Activated T-cell treated with anti-CD3 and anti-CD28 coated beads, Interleukin-2, amount 50 U/mL, for 72 hours (primary cell): ENCODE measurements at places on chromosomes 7 and 10. TPM values are rescaled to one million over a fixed set of nuclear protein-coding genes. Genes with fewer than 3 reads are reported as not detected.

DNA sequence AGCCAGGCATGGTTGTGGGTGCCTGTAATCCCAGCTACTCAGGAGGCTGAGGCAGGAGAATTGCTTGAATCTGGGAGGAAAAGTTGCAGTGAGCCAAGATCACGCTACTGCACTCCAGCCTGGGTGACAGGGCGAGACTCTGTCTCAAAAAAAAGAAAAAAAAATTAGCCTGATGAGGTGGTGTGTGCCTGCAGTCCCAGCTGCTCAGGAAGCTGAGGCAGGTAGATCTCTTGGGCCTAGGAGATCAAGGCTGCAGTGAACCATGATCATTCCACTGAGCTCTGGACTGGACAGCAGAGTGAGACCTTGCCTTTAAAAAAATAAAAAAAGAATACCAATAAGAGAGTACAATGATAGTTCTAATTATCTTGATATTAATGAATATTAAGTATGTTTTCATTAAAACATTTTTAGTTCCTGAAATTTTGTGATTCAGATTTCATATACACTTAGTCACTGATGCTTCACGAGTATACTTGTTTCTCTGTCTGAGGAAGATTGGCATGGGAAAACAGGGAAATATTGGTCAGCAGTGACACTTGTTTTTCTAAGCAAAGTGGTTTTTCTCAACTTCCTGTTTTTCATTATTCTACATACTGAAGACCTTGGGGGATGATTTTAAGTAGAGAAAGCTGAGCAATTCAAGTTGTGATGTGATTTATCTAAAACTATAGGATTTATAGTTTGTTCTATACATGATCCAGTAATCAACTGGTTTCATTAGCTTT lies 76.8 kb downstream of the ADK start:
- H3K27ac ChIP-seq: peak overlapping the region; percentile 97
- no peaks in the 10 kb centered on the region for H3K27me3 ChIP-seq
- H3K4me1 ChIP-seq: peaks cover 34% of the 10 kb centered on the region
- H3K4me3 ChIP-seq: no peak overlapping the region

DNA sequence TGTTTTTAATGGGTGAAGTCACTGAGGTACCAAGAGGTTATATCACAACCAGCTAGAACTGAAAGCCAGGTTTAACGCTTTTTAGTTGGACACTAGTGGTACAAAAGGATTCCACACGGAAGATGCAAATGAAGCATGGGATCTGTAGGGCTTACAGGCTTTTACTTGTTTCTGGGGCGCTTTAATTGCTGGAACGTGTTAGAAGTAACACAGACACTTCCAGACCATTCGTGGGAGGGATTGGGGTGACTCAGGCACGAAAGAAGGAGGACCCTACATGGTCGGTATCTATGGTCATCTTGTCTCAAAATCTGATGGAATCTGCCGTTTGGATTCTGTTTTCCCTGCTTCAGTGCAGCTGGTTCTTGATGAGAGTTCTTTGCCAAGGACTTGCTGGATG lies 1.0 kb downstream of the YKT6 start:
- peak overlapping the region; percentile 39 for H3K27ac ChIP-seq
- H3K36me3 ChIP-seq: peaks cover 4% of the 10 kb centered on the region
- peaks cover 30% of the 10 kb centered on the region for H3K4me1 ChIP-seq

DNA sequence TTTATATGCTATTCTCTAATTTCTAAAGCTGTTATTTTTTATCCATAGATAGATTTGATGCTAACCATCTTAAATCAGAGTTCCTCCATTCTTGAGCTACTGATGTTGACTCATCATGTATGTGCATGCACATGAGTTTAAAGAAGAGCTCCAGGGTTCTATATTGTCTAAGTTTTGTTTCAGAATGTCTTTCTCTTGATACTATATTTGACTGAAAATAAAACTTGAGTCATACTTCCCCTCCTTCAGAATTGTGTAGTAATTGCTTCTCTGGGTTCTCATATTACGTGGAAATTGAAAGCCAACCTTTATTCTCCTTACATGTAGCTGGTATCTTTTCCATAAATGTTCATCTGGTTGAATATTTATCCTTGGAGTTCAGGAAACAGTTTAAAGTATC lies 89.4 kb downstream of the LRRTM3 start:
- no peaks in the 10 kb centered on the region for H3K36me3 ChIP-seq
- no peak for DNase-seq
- peak overlapping the region; percentile 72 for H3K27ac ChIP-seq
- H3K27me3 ChIP-seq: no peaks in the 10 kb centered on the region
- H3K4me1 ChIP-seq: no peaks in the 10 kb centered on the region

Gene STRIP2
- total RNA-seq: 79.2 TPM

Gene TBX20
- total RNA-seq: 0.16 TPM

Gene CALN1
- 0.86 TPM for total RNA-seq

Gene INSYN2A
- not detected for total RNA-seq
